ENCODE measurements at places on chromosomes 16 and 17. TPM values are rescaled to one million over a fixed set of nuclear protein-coding genes. Genes with fewer than 3 reads are reported as not detected.

The NUTF2 gene
- total RNA-seq, result 258 TPM

The TNFRSF13B gene
- total RNA-seq, result not detected

The DNAH17 gene
- not detected for total RNA-seq

The CDRT15 gene
- not detected for total RNA-seq

The SULT1A2 gene
- not detected for total RNA-seq

The NOS2 gene
- total RNA-seq, result 0.10 TPM

The XYLT1 gene
- total RNA-seq, result 0.98 TPM

The CCL8 gene
- 0.38 TPM for total RNA-seq
